ENCODE measurements at places on chromosomes 4 and X.
A peak's percentile ranks its signal among the peaks of the same experiment; 100 is the strongest.

DNA sequence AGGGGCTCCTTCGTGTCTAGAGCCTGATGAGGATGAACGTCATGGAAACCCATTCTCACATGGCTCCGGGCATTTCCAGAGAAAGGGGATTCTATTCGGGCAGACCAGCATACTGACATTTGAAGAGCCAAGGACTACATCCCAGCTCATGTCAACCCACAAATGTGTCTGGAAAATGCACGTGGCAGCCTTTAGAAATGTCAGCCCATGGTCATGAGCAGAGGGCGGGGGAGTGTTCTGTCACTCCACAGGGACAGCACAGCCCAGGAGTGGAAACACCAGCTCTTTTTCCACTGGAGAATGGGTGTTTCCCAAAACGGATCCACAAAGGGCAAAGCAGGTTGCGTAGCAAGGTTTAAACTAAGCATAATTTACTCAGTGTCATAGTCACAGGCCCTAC lies 207.0 kb downstream of the BCOR start:
- DNase-seq, result no peak

DNA sequence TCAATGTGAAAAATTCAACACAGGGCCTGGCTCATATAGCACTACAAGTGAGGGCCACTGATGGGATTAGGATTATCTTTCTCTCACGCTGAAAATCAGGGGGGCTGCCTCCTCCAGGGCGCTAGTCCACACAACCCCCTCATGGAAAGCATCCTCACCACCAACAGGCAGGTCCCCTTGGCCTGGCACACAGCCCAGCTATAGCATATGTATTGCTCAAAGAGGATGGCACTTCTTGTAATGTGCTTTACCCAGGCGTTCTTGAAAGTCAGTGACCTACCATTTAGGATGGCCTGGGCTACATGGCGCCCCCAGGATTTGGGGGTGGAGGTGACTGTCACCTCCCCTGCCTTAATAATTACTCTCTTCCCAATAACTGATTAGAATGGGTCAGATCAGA lies 71.0 kb upstream of the LSM6 start:
- DNase-seq, result no peak

GRCh38 chr4:142547974-142548373 lies 298.1 kb downstream of the INPP4B start:
- DNase-seq, result no peak

DNA sequence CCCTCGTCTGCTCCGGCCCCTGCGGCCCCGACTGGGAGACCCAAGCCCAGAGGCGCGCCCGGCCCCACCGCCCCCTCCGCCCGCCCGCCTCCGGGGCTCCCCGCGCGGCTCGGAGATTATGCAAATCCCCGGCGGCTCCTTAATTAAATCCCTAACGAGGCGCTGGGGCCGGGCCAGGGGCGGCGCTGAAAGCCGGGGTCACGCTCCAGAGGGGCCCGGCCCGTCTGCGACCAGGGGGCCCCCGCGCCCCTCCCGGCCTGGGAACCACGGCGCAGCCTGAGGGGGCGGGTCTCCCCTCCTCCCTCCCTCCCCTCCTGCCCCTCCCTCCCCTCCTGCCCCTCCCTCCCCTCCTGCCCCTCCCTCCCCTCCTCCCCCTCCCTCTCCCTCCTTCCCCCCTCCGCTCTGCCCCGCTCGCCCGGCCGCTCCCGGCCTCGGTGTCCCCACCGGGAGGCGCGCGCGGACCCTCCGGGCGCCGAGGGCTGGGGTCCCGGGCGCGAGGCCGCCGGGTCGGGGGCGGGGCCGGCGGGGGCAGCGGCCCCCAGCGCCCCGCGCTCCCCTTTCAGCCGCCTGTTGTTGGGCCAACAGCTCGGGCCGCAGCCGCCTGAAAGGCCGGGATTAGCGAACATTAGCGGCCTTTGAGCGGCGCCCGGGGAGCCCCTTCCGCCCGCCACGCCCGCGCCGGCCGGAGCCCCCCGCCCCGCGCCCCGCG lies 25.9 kb upstream of the FGFR3 start:
- no peak for DNase-seq

GRCh38 chrX:105829011-105829410 lies 6.7 kb downstream of the NRK start:
- DNase-seq, result no peak

- DNase-seq, result no peak
Measured at GRCh38 chrX:9611436-9612145, 146.7 kb downstream of the TBL1X start.

GRCh38 chrX:123990169-123990568 lies 28.7 kb downstream of the STAG2 start:
- no peak for DNase-seq

- DNase-seq, result no peak
Measured at GRCh38 chr4:173442223-173442932, 43.5 kb upstream of the SCRG1 start.

DNA sequence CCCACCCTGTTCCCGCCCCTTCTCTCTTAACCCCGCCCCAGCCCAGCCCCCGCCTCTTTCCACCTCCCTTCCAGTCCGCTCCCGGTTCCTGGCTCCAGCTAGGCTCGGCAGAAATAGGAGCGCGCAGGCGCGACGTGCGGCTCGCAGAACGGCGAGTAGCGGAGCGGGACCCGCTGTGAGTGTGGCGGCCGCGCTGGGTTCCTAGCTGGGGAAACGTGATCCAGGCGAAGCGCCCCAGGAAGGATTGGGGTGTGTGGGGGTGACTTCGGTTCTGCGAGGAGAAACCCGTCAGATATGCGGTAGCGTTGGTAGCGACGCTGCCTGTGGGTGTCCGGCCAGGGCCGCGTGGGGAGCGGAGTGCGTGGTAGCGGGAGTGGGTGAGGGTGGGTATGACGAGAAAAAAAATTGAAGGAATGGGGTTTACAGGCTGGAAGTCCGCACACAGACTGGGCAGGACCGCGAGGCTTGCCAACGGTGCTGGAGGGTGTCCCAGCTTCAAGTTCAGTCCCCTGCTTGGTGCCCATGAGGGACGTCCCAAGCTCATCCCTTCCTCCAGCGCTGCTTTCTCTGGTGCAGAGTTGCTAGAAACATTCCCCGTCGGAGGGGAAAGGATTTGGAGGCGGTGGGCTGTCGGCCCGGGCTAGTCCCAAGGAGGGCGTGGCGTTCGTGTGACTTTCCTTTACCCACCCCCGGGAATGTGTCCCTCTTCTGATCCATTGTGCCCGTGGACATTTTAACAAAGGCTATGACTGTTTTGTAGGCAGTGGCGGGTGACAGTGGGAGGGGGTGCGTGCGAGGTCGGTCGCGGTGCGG lies at the start of gene PRRG1:
Gene PRRG1 (plus strand): TSS at position 144 of the 813 bp plus-strand sequence. CDS start 56,886 bp downstream, outside the sequence.
- peak; percentile 37 for DNase-seq
